Pons (tissue), 1 donor: ENCODE measurements at places on chromosomes 4 and X.
A peak's percentile ranks its signal among the peaks of the same experiment; 100 is the strongest.

DNA sequence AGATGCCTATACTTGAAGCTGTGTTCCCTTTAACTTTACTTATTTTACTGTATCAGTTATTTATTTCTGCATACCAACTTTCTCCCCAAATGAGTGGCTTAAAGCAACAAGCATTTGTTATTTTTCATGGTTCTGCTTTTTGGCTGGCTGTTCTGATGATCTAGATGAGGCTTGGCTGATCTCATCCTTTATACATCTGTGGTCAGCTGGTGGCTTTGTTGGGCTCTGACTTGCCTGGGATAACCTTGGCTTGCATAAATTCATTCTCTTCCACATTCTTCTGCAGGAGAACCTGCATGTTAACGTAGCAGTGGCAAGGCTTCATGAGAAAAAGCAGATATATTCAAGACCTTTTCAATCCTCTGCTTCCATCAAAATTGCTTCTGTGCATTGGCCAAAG, 1317.6 kb downstream of the ADGRL3 start:
- no peak for DNase-seq

- DNase-seq, result no peak
Observed at GRCh38 chrX:10519278-10519677, 101.1 kb downstream of the MID1 start.

DNA sequence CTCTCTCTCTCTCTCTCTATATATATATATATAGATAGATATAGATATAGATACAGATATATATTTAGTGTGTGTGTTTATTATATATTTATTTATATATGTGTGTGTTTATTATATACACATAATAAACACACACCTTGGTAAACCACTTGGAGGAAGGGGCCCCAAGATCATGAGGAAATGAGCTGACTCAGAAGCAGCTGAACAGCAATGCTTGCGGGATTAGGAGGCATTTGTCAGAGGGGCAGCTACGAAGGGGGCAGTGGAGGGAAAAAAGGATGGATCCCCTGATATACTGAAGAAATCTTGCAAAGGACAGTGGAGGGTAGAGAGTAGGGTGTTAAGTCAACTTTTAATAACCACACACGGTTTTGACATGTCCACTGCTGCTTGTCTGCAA, 120.0 kb upstream of the SORBS2 start:
- no peak for DNase-seq

GRCh38 chr4:95627024-95627605, 78.3 kb upstream of the UNC5C start:
- no peak for DNase-seq

- DNase-seq, result no peak
Observed at GRCh38 chr4:96097040-96097607, 257.2 kb downstream of the PDHA2 start.

- no peak for DNase-seq
Observed at GRCh38 chr4:148060264-148061140, 328.6 kb downstream of the ARHGAP10 start.

DNA sequence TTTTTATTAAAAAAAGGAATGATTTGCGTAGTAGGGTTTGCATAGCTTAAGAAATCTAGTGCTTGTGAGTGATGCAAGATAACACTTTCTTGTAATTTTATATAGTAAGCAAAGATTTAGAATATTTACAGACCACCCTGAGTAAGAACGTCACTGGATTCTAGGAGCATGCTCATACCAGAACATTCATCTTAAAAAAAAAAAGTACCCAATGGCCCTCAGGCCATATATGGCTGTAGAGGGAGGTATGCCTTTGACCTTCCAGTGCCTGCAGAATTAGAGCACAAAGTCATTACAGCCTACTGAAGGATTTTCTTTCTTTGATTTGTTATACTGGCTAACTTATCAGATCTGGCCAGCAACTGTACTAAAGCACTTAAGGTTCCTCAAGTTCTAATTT, 236.3 kb upstream of the GYPA start:
- no peak for DNase-seq

GRCh38 chr4:76200771-76201231, 12.8 kb downstream of the SCARB2 start:
- peak; percentile 50 for DNase-seq

DNA sequence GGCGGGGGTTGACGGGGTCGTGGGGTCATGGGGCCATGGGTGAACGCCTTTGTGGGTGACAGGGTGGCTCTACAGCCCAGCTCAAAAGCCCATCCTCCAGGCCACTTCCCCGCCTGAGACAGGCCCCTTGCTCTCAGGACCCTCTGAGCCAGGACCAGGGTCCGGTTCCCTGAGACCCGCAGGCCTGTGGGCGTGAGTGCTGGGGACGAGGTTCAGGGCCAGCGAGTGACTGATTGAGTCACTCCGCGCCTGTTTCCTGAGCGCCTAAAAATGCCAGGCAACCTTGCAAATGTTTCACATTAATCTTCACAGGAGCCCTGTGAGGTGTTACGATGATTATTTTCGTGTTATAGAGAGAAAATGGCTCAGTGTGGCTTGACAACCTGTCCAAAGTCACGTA, 97.8 kb downstream of the ZNF674 start:
- no peak for DNase-seq

GRCh38 chr4:143411527-143412419, 75.1 kb downstream of the GAB1 start:
- DNase-seq, result peak; percentile 100

GRCh38 chr4:170875868-170876267, 786.1 kb upstream of the AADAT start:
- no peak for DNase-seq

DNA sequence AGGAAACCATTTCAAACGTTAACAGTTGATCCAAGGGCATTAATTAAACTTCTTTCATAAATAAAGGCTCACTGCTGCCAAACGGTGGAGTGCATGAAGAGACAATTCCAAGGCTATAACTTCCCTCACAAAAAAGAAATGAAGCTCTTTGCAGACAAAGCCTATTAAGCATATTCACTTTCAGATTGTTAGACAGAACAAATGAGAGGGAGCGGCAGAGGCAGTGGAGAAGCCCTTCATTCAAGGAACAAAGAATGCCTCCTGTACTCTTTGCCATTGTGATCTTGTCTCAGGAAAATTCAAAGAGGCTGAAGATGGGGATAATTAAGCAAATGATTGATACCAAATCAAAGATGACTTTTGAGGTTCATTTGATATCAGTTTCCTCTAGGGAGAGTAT, 370.5 kb upstream of the FAT1 start:
- no peak for DNase-seq

- DNase-seq, result no peak
Observed at GRCh38 chrX:8820910-8821527, 19.8 kb upstream of the FAM9A start.
